ENCODE measurements at places on chromosomes 2 and 18.

GRCh38 chr2:143881246-143881645, 638.7 kb downstream of the ZEB2 start:
- no peaks in the 10 kb centered on the region for H3K27me3 ChIP-seq
- H3K27ac ChIP-seq: no peak overlapping the region
- DNase-seq: no peak
- H3K36me3 ChIP-seq: no peaks in the 10 kb centered on the region
- H3K4me3 ChIP-seq: no peak overlapping the region

- H3K4me1 ChIP-seq: no peaks in the 10 kb centered on the region
- no peak overlapping the region for H3K4me3 ChIP-seq
- no peak overlapping the region for H3K27ac ChIP-seq
- DNase-seq: no peak
- no peaks in the 10 kb centered on the region for H3K27me3 ChIP-seq
Measured at GRCh38 chr2:137693534-137693933, 270.7 kb upstream of the HNMT start.

DNA sequence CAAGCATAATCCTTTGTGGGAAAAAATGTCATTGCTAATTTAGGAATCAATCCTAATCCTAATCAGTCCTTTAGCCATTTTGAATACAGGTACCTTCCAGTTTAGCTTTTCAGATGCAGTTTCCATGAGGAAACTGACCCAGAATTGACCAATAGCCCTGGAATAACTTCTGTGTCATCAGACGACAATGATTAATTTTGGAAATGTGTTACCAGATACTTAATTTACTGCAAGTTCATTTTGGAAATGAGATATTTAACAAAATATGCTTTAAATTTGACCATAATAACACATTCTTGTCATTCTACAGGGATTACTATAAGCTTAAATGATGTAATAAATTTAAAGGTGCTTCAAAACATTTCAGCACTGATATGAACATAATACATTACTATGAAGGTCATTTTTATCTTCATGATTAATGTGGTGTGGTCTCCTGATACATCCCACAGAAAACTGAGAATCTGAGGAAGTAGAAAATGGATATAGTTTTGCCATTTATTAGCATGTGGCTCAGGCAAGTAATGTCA, 129.8 kb upstream of the SH3BP4 start:
- no peak overlapping the region for H3K27ac ChIP-seq
- no peaks in the 10 kb centered on the region for H3K27me3 ChIP-seq
- H3K4me3 ChIP-seq: no peak overlapping the region
- no peaks in the 10 kb centered on the region for H3K36me3 ChIP-seq

DNA sequence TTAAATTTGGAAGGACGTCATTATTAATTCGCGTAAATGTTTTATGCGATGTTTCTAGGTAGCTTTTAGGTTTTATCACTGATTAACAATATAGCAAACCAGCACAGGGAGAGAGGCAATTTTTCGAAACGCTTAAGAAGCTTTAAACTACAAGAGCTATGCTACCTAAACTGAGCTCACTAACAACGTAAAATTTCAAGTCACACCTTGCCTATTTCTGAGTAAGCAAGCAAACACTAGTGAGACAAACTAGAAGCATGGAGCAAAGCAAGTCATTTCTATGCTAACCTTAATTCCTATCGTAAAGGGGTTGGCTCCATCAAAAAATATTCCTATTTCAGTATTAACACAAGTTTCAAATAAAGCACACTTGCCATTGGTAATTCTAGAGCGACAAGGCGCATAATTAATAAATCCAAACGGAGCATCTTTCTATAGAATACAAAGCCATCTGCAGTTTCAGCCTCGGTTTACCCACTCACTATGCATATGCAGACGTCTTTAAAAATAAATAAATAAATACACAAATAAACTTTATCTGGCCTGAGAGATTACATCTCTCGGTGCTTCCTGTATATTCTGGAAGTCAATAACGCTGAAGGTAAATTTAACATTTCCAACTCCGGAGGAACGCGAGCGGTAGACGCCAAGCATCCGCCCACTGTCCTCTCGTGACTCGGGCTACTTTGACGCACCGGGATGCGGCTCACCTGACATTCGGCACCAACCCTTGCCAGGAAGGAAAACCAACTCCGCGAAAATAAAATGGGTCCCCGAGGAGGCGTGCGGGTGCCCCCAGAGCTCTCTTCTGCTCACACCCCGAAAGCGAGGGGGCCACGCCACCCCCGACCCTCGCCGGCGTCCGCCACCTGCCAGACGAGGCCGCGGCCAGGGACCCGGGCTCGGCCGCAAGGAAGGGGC, 947 bp downstream of the ITSN2 start:
- H3K36me3 ChIP-seq: no peaks in the 10 kb centered on the region
- H3K4me3 ChIP-seq: peak overlapping the region; percentile 91
- peak overlapping the region; percentile 97 for H3K27ac ChIP-seq
- no peaks in the 10 kb centered on the region for H3K27me3 ChIP-seq
- peak; percentile 60 for DNase-seq
- no peaks in the 10 kb centered on the region for H3K4me1 ChIP-seq

DNA sequence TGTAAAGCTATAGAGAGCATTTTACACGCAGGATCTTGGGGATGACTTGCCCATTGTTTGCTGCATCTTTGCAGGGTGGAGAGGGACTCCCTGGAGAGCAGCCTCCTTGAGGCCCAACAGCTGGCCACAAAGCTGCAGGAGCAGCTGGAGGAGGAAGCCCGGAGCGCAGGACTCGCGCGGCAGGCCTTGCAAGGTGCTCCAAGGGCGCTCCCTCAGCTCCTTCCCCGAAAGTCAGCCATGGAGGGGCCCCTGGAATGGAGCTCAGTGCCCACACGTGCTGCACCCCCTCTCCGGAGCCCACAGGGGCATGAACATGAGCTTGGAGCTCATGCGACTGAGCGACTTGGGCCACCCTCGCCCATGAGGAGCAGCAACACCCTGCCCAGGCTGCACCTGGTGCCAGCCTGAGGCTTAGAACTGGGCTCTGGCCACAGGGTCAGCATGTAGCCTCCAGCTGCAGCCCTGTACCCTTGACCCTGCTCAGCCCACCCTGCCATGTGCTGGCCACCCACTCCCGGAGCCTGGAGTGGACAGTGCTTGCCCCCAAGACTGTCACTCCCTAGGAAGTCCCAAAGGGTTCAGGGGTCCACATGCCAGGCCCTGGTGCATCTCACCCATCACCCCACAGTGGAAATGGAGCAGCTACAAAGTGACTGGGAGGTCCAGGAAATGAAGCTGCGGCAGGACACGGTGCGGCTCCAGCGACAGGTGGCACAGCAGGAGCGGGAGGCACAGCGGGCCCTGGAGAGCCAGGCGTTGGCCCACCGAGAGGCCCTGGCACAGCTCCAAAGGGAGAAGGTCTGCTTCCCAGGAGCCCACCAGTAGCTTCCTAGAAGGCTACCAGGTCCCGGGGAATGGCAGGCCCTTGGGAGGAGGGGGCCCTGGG, 43.0 kb downstream of the CROCC2 start:
- DNase-seq: peak; percentile 35
- H3K27me3 ChIP-seq: no peaks in the 10 kb centered on the region
- H3K4me1 ChIP-seq: no peaks in the 10 kb centered on the region
- H3K27ac ChIP-seq: no peak overlapping the region

DNA sequence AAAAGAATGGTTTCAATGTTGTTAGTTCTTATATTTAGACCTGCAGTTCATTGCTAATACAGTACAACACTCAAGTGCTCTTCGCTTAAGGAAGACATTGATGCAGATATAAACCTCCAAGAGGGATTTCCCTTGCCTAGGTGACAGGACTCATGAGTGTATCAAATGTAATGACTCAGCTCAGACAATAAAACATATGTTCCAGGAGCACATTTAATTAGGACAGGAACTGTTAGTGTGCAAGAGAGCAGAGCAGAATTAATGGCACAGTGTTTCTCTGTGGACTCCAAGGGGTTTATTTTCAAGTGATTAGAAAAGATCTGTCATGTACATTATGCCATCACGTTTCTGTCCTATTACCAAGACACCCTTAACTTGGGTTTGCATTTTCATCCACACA, 375.0 kb downstream of the LRRTM4 start:
- H3K27me3 ChIP-seq: no peaks in the 10 kb centered on the region
- no peak for DNase-seq
- no peaks in the 10 kb centered on the region for H3K36me3 ChIP-seq
- no peak overlapping the region for H3K4me3 ChIP-seq

GRCh38 chr2:229237270-229237669, 33.8 kb downstream of the PID1 start:
- no peaks in the 10 kb centered on the region for H3K36me3 ChIP-seq
- no peak overlapping the region for H3K27ac ChIP-seq
- H3K4me1 ChIP-seq: no peaks in the 10 kb centered on the region
- DNase-seq: no peak

GRCh38 chr2:173716458-173717052, 248.6 kb downstream of the SP3 start:
- no peaks in the 10 kb centered on the region for H3K4me1 ChIP-seq
- no peak for DNase-seq
- no peak overlapping the region for H3K4me3 ChIP-seq
- H3K27ac ChIP-seq: no peak overlapping the region
- H3K27me3 ChIP-seq: no peaks in the 10 kb centered on the region

All from breast epithelium (tissue), 4 donors.